Dermis microvascular lymphatic vessel endothelial cell (primary cell): ENCODE measurements at places on chromosomes 16 and 17. TPM values are rescaled to one million over a fixed set of nuclear protein-coding genes. Genes with fewer than 3 reads are reported as not detected.

Gene TAT
- not detected in 2 replicates for total RNA-seq

- peak; percentile 49 for DNase-seq
Measured at GRCh38 chr17:66306446-66306845, 4.0 kb downstream of the PRKCA start.

GRCh38 chr17:69030169-69030568 is 30.6 kb downstream of the ABCA9 start:
- no peak for DNase-seq

Gene SMIM22
- total RNA-seq, result not detected in 2 replicates

DNA sequence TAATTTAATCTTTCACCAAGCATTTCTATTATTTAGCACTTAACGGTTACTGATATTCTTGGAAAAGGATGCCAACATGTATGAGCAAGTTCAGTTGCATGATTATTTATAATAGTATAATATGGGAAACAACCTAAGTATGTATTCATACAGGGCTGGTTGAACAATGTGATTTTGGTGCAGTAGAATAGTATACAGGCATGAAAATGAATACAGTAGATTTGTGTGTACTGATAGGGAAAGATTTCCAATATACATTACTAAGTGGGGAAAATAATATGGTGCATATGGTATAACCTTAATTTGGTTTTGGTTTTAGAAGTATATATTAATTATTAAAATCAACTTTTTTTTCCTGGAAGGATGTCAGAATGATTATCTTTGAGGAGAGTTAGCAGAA is 109.1 kb downstream of the SPECC1 start:
- no peak for DNase-seq

DNA sequence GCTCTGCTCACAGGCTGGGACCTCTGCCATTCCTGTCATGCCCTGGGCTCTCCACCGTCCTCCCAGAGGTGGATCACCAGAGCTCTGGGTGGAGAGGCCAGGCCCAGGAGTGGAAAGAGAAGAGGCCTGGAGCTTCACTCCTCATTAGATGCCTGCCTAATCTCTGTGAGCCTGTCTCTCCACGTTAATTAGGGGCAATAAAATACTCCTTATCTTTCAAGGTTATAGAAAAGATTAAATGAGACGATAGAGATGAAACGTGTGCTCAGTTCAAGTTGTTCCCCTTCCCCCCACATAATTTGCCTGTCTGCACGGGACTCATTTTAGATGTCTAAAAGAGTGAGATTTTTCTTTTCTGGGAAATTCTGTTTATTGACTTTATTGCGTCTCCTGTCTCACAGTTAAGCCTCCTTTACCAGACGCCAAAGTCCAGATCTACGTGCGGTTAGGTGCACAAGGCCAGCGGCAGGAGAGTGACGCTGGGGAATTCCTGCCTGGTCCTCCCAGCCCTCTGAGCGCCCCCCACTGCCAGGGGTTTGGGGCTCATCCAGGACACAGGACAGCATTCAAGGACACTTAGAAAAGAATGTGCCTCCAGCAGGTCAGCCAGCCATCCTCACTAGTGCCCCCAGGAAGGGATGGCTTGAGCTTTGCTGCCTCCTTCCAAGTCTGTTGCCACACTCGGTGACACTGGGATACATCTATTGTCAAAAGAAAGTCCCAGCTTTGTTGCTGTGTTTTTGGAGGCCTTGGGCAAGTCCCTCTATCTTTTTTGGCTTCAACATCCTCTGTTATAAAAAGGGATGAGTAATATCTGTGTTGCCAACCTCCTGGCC is 42.3 kb downstream of the TBX4 start:
- no peak for DNase-seq

DNA sequence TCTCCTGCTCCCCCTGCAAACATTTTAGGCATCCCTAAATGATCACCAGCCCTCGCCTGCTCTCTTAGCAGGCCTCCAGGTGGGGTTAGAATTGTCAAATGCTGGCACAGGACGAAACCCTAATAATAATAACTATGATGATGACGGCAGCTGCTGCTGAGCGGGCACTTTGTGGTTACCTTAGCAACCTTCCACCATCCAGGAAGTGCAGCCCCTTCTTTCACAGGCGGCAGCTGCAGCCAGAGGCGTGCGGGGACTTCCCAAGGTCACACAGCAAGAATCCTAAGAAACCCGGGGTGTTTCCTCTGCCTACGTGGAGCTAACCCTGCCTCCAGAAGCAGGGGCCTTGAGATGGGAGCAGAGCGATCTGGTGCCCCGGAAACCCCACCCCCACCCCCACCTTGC is 22.4 kb upstream of the EIF1 start:
- peak; percentile 51 for DNase-seq

GRCh38 chr17:10702574-10702973 is 5.2 kb downstream of the ADPRM start:
- DNase-seq, result no peak

- no peak for DNase-seq
Measured at GRCh38 chr16:83733301-83733700, 74.5 kb upstream of the HSBP1 start.

DNA sequence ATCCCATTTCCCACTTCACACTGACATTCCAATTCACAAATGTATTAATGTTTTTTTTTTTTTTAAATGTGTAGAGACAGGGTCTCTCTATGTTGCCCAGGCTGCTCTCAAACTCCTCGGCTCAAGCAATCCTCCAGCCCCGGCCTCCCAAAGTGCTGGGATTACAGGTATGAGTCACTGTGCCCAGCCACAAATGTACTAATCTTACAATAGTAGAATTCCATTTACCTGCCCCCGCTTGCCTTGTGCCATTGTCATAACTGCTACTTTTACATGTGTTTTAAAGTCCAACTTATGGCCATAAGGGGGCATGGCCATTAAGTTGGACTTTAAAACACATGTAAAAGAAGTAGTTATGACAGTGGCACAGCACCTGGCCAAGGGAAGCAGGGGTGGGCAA is 4.6 kb downstream of the MMP28 start:
- no peak for DNase-seq

DNA sequence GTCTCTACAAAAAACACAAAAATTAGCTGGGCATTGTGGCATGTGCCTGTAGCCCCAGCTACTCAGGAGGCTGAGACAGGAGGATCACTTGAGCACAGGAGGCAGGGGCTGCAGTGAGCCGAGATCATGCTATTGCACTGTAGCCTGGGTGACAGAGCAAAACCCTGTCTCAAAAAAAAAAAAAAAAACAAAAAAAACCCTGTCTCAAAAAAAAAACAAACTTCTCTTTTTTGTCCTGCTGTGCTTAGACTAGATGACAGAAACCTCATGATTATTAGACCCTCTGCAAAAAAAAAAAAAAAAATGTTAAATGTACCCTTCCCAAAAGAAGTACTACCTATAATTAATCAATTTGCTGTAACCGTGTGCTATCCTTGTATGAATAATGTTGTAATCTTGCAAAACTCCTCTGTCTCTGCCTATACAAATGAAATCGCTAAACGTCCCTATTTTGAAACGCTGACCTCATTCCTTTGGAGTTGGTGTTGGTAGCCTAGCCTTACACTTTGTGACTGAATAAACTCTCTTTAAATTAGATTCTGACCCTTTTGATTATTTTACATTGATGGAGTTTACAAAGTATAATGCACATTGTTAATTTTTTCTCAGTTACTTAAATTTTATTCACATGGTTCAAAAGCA is 13.6 kb upstream of the DHRS7B start:
- DNase-seq, result no peak

- DNase-seq, result no peak
Measured at GRCh38 chr17:80577876-80578570, 33.4 kb downstream of the RPTOR start.

Gene MT1A
- 1.7 TPM in 1 of 2 replicates, not detected in the other for total RNA-seq

GRCh38 chr16:69747115-69747514 is 7.6 kb downstream of the NOB1 start:
- DNase-seq, result no peak

Gene CCL8
- 0.13 TPM in 2 replicates for total RNA-seq

DNA sequence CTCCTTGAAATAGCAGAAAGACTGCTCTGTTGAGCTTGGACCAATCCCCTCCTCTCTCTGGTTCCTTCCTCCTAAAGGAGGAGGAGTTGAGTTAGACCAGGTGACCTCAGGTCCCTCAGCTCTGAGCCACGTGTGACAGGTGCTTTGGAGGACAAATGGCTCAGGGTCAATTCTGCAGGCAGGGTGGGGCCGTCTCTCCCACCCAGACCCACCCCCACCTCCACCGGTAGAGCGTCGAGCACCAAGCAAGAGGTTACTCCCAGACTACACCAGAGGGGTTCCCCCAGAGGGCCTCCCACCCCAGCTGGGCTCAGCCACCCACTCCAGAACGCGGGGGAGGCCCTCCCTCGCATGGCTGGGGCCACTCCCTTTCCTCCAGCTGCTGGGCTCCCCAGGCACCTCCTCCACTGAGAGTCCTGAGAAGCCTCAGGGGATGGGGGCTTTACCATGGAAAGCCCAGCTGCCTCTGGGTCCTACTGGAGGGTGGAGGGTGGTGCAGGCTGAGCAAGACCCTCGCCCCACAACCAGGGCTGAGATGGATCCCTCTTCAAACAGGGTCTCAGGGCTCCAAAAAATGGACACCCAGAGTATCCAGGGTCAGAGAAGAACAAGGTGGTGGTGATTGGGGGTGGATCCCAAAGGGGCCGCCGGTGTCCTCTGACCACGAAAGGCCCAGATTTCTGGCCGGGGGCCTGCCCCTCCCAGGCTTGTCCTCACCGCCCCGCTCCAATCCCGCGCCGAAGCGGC is 7.6 kb downstream of the MYO1C start:
- peak; percentile 35 for DNase-seq
